ENCODE measurements at places on chromosomes 6 and 20. TPM values are rescaled to one million over a fixed set of nuclear protein-coding genes. Genes with fewer than 3 reads are reported as not detected.

GRCh38 chr20:22819112-22819511, 216.0 kb upstream of the SSTR4 start:
- no peak for DNase-seq

GRCh38 chr6:170437719-170438401, 115.2 kb downstream of the PSMB1 start:
- peak; percentile 73 for DNase-seq

GRCh38 chr6:14645841-14646240, 528.3 kb downstream of the CD83 start:
- no peak for DNase-seq

DNA sequence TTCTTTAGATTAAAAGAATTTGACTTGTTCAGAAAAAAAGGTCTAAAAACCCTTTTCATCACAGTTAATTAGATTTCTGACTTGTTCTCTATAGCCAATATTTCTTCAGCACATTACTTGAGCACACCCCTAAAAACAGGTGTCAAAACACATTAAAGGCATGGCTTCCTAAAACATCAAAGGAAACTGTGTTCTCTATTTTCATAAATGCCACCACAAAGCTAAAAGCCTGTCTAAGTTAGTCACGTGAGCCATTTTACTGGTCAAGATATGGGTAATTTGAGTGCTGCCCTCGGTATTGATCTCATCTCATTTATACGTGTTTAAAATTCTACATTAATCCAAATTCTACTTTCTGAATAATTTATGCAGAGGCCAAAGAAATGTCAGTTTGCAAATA, 580.5 kb downstream of the HAO1 start:
- no peak for DNase-seq

- no peak for DNase-seq
Observed at GRCh38 chr20:32251470-32251869, 26.0 kb upstream of the KIF3B start.

PPP1R14C gene
- total RNA-seq = not detected

- no peak for DNase-seq
Observed at GRCh38 chr6:2938632-2939083, 32.7 kb downstream of the SERPINB6 start.

GRCh38 chr6:107731422-107732319, 92.4 kb downstream of the SCML4 start:
- DNase-seq = no peak

RBL1 gene
- total RNA-seq = 18.1 TPM

RPS10 gene
- total RNA-seq = 2,414 TPM

AVP gene
- not detected for total RNA-seq

DNA sequence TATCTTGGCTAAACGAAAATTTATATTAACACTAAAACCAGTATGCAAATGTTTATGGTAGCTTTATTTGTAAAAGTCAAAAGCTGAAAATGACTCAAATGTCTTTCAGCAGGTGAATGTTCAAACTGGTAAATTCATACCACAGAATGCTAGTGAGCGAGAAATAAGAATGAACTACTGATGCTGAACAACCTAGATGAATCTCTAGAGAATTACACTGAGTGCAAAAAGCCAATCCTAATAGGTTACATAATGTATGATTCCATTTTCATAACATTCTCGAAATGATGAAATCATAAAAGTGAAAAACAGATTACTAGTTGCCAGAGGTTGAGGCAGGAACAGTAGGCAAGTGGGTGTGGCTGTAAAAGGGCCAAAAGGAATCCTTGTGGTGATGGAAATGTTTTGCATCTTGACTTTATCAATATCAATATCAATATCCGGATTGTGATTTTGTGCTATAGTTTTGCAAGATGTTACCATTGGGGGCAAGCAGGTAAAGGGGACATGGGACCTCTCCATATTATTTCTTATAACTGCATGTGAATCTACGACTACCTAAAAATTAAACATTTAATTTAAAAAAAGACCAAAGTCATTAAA, 26.1 kb downstream of the ZNF311 start:
- no peak for DNase-seq

DNA sequence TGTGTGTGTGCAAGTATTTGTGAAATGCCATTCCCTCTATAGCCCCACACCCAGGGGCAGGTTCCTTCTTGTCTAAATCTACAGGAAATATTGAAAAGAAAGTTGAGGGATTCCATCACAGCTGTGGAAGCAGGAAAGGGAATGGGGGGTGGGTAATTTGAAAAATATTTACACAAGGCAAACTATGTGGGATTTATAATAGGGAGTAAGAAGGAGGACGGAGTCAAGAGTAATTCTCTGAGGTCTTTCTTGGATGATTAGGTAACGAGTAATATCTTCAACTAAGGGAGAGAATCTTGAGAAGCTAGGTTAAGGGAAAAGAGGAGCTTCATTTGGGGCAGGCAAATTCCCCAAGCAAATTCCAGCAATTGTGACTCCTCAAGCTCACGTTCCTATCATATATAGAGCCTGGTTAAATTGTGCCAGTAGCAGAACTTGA, 113.5 kb upstream of the SGK1 start:
- DNase-seq = peak; percentile 38

GRCh38 chr6:134169871-134170486, 117.6 kb upstream of the SLC2A12 start:
- DNase-seq = no peak

- no peak for DNase-seq
Observed at GRCh38 chr6:28810659-28811053, 113.1 kb downstream of the TRIM27 start.

VSTM2L gene
- total RNA-seq = 35.2 TPM

DNA sequence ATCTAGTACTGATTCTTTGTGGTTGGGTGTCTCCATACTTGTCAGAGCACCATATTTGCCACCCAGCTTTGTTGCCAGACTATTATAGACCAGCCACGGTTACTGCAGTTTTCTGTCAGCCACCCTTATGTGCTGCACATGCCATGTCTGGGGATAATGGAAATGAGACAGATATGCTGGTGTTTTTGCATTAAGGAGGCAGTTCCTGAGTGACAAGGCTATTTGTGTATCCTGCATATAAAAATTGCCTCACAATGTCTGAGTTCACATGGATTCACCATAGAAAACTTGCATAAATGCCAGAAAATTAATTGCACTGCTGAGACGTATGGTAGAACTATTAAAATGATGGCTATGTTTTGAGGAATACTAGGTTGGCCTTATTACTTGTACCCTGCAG, 51.8 kb downstream of the NKAIN2 start:
- DNase-seq = no peak

CLDN20 gene
- not detected for total RNA-seq

BHLHE23 gene
- not detected for total RNA-seq

EPPIN gene
- not detected for total RNA-seq

DNA sequence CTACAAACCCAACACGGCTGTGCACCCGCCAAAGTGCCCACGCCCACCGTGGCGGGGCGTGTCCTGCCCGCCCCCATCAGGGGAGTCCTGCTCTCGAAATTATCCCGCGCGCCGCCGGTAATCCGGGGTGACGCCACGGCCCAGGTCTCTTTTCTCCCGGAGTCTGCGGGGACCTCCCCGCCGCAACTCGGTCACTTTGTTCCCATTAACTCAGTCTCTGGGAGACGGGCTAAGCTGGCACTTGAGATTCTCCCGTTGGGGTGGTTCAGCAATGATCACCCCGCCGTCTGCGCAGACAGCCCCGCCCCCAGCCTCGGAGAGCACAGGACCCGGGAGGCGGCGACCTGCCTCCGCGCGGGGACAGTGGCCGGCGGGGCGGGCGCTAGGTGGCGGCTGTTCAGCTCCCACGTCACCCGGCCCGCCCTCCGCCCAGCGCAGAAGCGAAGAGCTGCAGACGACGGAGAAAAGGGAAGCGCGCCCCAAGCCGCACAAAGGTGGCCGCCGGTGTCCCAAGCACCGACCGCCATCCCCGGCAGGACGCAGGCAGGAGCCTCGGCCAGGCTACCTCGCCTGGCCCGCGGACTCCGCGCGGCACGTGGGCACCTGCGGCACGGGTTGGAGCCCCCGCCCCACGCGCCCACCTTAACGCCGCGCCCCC, 31.5 kb downstream of the SF3B5 start:
- peak; percentile 13 for DNase-seq

TNNC2 gene
- 0.34 TPM for total RNA-seq

DNA sequence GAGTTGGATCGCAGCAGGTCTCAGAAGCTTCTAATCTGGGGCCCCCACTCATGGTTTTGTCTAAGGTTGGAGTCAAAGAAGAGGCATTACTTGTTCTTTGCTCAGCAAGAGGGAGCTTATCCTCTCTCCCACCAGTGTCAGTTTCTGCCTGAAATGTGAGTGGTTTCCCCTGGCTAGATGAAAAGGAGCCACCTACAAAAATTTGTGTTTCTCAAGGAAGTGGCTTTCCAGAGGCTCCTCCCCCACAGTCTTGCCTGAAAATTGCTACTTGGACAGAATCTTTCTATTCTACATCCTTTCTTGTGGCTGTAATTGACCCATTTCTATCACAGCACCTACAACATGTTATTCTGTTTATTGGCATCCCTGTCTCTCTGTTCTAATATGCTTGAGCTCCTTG, 37.9 kb downstream of the SCML4 start:
- no peak for DNase-seq

DNA sequence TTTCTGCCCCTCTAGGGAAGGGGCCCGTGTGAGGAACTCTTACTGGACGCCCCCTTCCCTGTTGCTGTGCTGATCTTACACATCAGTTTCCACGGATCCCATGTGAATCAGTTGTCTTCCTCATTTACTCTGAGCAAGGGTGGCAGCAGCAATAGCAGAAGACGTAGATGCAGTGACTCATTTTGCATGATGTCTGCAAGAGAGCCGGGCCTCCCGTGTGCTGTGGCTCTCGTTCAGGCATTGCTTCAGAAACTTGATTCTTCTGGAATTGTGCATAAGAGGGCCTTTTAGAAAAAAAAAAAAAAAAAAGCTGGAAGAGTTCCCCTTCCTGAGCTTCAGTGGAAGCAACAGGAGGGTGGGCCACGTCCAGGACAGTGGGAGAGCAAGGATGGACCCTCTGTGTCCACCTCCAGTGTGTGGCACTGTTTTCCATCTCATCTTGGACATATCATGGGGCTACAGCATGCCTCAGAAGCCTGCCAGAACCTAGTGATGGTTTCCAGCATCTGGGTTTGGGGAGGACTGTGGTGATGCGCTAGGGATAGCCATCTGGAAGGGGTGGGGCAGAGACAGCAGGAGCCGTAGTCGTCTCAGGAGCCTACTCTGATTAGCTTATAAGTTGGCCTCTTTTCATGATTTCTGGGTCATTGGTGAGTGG, 62.1 kb downstream of the FOXO3 start:
- peak; percentile 86 for DNase-seq

DNA sequence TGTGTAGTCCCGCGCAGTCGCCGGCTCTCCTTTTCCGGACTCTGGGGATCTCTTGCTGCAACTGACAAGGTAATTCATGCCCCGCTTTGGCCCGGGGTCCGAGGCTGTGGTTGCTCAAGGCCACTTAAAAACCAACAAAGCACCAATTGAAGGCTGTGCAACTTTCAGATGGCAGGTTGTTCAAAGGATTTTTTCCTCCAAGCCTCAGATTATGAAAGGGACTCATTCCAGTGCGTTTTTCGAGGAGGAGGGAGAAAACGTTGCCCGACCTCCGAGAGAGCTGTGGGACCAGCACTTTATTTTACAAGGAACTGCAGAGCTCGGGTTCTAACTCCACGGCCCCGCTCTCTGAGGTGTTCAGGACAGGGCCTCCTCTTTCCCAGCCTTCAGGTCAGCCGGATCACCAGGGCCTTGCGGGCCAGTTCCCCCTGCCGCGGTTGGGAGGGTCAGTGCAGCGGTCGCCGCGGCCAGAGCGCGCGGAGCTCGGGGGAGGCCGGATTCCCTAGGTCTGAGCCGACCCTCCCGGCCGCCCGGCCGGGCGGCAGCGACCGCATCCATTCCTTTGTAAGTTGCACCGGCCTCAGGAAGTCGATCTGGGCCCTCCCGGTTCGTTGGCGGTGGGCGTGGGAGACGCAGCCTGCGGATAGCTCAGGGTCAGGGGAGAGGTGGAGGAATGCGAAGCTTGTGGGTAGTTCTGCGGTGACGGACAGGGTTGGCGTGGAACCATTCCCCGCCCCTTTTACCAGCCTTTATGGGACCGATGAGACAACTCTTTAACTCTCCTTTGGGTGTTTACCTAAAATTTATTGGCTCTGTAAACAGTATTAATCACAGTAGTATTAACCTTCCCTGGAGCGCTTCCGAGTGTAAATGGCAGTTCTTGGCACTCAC, 1.6 kb downstream of the UTRN start:
- DNase-seq = peak; percentile 76

DNA sequence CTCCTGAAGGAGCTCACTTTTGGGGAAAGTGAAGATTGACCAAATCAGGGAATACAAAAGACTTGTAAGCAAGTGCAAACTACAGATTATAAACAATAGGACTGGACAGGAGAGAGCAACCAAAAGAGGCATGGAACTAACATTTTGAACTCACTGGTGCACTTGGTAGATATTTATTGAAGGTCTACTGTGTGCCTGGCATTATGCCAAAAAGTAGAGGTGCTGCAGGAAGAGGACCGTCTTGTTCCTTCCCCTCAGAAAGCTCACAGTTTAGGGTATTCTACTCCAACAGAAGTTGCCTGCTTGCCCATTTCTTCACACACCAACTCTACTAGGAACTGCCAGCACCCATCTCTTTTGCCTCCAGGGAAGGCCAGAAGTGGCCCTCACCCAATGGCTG, 10.0 kb upstream of the TSHZ2 start:
- no peak for DNase-seq

DNA sequence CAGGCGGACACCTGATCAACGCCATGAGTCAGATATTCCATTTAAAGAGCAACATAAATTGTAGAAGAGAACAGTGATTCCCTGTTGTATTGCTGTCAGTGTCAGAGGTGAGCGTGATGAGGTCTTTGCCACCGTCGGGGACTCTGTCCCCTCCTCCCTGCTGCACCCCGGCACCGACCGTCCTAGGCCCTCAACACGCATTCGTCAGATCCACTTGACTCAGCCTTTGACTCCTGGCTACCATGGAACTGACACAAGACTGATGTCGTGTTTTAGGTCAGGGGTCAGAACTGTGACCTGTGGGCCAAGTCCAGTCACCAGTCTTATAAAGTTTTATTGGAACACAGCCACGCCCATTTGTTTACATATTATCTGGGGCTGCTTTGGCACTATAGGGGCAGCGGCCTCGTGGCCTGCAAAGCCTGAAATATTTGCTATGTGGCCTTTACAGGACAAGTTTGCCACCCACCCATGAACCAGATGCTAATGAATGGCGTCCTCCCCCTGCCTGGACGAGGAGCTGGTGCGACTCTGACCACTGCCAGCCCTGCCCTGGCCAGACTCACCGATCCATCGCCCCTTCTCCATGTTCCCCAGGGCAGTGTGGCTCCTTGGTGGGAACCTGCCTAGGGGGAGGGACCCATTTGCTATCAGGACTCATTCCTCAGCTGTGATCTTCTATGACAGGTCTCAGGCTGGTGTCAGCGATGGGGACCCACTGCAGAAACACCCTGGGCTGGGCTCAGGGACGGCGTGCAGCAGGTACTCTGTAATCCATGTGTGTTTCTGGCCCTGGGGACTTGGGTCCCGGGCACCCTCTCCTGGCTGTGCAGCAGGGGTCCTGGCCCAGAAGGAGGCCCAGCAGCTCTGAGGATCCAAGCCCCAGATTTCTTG, 37.5 kb upstream of the PHACTR3 start:
- no peak for DNase-seq

PTGIS gene
- total RNA-seq = 0.92 TPM

DNA sequence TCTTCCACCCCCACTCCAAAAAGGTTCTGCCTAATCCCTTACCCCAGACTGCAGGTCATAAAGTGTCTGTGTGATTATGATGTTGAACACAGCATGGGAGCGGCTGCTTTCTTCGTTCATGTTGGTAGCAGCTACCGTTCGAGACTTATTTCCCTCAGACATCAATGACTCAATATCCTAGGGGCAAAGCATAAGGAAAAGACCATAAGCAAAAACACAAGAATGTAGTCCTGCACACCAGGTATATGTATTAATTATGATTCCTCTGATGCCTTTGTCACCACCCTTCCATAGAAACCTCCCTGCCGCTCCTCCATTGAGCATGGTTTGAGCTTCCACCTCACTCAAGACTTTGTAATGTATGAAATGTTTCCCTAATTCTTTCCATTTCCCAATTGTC, 137.2 kb downstream of the KIF13A start:
- no peak for DNase-seq

Data from LHCN-M2 (cell line).